ENCODE measurements at places on chromosomes 5 and 9. TPM values are rescaled to one million over a fixed set of nuclear protein-coding genes. Genes with fewer than 3 reads are reported as not detected.

PROB1 gene
- total RNA-seq, result 0.77 TPM

ANXA2R gene
- total RNA-seq, result 3.1 TPM

OR1L6 gene
- total RNA-seq, result not detected

PCDHAC1 gene
- 0.51 TPM for total RNA-seq

ZNF79 gene
- 12.6 TPM for total RNA-seq

GABRA6 gene
- total RNA-seq, result not detected

TMEM215 gene
- total RNA-seq, result not detected

AP3B1 gene
- total RNA-seq, result 56.2 TPM

PCDHGA9 gene
- total RNA-seq, result 4.8 TPM

LHX2 gene
- total RNA-seq, result not detected

POLK gene
- total RNA-seq, result 33.4 TPM

IRX1 gene
- not detected for total RNA-seq

PCDHA1 gene
- under 0.01 TPM for total RNA-seq

ZNF169 gene
- 3.6 TPM for total RNA-seq

C1QTNF2 gene
- total RNA-seq, result 2.3 TPM

PCDHGA6 gene
- 4.8 TPM for total RNA-seq

PCDHGA4 gene
- 7.6 TPM for total RNA-seq

TTC39B gene
- total RNA-seq, result 12.1 TPM

PCDHB10 gene
- total RNA-seq, result 0.77 TPM

LRRC19 gene
- total RNA-seq, result not detected

DDX4 gene
- not detected for total RNA-seq

CTXN3 gene
- not detected for total RNA-seq

OTULINL gene
- total RNA-seq, result 0.17 TPM

ZNF883 gene
- 6.2 TPM for total RNA-seq

GRXCR2 gene
- total RNA-seq, result not detected

PCDHGA3 gene
- 1.5 TPM for total RNA-seq

All from fibroblast of lung (primary cell).